ENCODE measurements at places on chromosomes 13 and 19.

GRCh38 chr13:95745289-95745688 is 68.3 kb downstream of the DNAJC3 start:
- DNase-seq, result no peak

DNA sequence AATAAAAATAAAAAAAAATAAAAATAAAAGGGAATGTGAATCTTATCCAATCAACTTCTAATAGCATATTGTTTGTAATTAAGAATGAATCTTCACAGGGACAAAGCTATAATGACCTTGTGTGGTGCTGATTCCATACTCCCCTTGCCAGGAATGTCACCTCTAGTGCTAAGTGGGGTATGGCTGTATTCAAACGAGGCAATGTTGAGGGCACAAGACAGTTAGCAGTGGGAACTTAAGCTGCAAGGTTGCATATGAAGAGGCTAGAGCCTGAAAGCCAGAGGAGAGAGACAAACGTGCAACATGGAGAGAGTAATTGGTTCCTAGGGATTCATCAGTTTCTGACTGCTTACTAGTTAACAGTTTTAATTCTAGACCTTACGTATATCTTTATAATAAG is 43.9 kb upstream of the CSNK1A1L start:
- no peak for DNase-seq

- no peak for DNase-seq
Measured at GRCh38 chr19:7751157-7751783, 3.9 kb upstream of the CD209 start.

- no peak for DNase-seq
Measured at GRCh38 chr19:46463516-46463915, 7.8 kb downstream of the PNMA8A start.

DNA sequence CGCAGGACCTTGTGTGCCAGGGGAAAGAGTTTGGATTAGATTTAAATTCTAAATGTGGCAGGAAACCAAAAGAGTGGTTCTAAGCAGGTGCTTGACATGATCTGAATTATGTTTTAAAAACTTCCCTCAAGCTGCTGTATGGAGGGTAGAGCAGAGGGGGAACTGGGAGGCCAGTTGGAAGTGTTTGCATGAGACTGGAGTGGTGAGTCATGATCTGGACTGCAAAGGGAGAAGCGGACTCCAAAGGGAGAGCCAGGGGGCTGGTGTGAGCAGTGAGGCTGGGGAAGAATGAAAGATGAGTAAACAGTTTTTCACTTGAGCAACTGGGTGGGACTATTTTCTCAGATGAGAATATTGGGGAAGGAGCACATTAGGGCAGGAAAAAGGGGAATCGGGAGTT is 206.1 kb downstream of the DNAJC15 start:
- DNase-seq, result no peak

DNA sequence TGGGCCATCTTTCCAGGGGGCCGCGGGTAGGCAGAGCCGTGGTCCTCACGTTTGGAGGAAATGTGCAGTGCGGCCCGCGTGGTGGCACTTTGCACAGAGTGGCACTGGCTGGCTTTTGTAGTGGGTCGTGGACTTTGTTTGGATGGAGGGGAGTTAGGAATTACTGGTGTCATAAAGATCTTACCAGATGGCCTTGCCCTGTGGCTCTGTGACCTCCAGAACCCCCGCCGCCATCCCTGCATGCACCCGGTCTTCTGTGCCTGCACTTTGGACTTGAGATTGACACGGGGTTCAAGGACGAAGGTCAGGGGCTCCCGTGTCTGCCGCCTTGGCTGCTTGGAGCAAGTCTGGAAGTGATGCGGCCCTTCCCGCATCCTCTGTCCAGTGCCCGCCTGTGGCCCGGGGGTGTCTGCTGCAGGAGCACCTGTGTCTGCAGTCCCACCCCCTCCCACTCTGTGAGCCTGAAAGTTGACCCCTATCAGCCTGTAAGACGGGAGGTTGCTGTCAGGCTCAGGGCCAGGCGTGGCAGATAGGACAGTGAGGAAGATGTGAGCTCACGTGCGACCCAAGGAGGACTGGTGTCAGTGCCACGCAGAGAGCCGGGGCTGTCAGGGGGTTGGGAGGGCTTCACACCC is 2.2 kb downstream of the GNA11 start:
- DNase-seq, result no peak

DNA sequence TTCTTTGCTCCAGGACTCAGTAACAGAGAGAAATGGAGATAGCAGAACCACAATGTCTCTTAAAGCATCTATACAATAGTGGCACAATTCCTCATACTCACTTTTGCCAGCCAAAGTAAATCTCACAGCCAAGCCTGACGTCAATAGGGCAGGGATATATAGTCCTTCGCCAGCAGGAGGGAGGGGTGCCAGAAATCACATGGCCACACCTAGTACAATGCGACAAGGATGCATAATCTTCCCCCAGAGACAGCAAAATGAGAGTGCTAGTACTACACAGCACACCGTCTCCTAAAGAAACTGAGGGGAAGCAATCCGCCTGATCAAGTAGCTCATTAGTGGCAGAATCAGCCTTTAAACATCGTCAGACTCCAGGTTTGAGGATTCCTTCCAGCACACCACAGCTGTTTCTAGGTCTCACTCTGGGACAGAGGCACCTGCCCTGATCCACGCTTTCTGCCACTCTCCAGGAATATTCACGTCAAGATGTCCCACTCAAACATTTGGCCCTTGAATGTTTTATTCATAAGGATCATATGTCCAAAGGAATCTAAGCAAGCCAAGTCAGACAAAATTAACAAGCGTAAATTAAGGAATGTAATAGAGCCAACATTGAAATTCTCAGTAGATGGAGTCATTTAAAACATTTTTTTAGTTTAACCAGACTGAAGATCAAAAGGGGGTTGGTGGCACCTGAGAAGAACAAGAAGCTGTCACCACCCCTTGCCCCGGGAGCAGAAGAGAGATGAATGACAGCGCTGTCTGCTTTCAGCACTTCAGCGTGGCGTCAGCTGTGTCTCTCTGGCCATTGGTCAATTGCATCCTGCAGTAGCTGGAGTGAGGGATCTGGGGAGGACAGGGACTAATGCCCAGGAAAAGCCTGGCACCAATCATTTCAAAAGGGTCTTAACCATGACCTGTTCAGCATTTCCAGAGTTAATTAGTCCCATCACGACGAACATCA is 63.5 kb upstream of the SERP2 start:
- peak; percentile 24 for DNase-seq

DNA sequence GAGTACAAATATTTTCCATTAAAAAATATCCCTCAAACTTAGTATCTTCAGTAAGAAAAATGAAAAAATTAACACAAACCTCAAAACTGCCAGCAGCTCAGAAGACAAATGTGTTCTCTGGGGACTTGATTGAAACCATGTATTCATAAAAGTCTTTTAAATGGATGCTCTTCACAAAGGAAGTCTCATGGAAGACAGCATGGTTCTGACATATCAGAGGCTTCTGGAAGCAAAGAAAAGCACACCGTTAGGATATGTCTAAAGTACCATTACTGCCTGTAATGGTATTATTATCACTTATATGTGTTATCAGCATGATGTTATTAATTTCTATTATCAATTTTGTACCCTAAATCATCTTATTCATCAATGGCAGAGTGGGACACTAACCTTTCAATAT is 302.8 kb downstream of the ENOX1 start:
- no peak for DNase-seq

- no peak for DNase-seq
Measured at GRCh38 chr13:22161871-22162270, 491.0 kb downstream of the FGF9 start.

DNA sequence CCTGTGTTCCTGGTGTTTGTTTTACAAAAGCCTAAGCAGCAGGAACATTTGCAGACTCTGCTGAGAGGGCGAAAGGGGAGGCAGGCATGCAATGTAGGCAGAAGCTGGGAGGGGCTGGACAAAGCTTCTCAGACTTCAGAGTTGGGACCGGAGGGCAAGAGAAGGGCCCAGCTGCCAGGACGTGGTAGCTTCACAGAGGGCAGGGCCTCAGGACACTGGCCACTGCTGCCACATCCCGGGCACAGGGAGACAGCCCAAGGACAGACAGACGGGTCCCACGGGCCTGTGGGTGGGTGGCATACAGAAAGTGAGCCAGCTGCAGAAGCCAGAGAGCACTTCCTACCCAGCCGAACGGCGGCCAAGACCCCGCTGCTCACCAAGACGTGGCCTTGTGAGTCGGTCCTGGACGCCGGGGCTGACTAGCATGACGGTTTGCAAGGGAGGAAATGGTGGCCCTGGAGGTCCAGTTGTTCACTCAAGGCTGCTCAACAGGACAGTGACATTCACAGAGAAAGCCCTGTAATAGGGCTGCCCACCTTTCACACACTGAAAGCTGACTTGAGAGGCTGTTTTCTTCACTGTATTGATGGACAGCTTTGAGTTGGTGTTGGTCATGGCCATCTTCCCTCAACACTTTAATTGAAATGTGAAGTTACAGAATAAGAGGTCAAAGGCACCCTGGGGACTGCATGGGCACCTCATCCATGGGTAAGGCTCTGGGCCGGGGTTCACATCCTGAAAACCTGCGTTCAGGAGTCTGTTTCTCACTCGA is 23.7 kb upstream of the TFDP1 start:
- DNase-seq, result no peak

GRCh38 chr13:86402500-86402899 is 603.3 kb upstream of the SLITRK6 start:
- DNase-seq, result no peak

DNA sequence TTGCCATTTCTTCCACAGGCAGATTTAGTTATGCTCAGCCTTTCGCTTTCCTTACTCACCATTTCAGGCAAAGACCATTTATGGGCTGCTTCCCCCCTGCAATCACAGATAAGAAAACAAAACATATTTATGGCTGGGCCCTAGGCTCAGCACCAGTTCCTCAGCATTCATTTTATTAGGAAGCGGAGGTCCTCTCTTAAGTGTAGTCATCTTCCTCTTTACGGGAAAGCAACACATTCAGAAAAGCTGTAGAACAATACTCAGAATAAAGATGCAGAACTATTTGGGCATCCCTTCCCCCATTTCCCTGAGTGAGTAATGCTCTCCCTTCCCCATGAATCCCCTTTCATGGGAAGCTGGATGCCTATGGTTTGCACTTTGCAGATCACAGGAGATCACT is 27.9 kb downstream of the FLT1 start:
- no peak for DNase-seq

- no peak for DNase-seq
Measured at GRCh38 chr13:114248011-114248410, 13.3 kb downstream of the CDC16 start.

DNA sequence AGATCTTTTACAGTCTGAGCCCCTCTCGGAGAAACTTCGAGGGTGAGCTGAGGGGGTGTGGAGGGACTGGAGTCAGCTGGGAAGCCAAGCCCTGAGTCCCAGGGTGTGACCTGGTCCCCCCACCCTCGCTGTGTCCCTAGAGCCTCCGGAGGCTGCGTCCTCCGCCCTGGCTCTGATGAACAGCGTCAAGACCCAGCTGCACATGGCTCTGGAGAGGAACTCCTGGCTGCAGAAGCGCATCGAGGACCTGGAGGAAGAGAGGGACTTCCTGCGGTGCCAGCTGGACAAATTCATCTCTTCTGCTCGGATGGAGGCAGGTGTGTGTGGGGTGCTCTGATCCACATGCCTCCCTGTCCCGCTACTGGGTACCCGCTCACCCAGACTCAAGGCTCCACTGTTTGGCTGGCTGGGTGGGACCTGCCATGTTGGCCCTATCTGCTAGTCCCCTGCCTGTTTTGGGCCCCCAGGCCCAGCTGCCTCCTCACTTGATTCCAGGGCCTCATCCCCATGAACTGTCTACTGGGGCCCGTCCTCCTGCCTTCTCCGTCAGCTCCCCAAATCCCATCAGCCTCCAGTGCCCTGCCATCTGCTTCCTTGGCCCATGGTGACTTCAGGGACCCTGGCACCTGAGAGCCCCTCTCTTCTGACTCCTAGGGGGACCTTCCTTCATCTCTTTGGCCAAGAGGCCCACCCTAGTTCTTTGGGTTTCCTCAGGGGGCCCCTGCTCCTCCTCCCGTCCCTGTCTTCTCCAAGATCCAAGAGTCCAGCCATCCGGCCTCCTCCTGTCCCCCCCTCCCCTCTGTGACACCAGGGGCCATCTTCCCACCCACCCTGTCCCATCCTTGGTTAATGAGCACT is 1.5 kb downstream of the CCDC106 start:
- no peak for DNase-seq

DNA sequence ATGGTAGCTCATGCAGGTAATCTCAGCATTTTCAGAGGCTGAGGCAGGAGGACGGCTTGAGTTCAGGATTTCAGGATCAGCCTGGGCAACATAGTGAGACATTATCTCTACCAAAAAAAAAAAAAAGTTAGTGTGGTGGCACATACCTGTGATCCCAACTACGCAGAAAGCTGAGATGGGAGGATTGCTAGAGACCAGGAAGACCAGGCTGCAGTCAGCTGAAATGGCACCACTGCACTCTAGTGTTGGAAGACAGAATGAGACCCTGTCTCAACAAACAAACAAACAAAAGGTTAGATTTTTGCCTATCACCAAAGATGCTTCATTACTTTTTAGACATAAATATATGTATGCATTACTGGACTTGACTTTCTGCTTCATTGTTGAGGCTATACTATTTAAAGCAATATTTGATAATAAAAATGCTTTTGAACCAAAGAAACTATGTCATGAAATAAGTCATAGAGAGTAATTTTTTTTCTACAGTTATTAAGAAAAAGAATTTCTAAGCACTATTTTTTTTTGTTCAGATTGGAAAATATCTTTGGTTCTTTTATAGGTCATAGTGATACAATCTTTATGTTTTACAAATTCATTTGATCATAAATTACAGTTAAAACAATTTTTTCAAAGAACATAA is 1180.1 kb upstream of the ATXN8OS start:
- DNase-seq, result no peak

DNA sequence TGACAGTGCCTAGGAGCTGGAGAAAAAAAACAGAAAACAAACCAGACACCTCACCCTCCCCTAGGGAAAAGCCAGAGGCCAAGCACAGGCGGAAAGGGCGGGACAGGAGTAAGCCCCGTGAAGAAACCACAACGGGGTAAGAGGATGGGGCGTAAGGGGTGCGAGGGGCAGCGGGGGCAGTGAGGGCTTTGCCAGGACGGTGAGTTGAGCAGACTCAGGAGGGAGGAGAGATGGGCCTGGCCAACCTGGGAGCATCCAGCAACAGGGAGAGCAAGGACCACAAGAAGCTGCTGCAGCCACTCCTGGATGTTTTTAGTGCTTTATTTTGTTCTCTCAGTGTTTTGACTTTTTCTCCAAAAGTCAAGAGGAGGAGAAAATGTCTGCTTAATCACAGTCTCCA is 114.1 kb upstream of the SOX1 start:
- no peak for DNase-seq

DNA sequence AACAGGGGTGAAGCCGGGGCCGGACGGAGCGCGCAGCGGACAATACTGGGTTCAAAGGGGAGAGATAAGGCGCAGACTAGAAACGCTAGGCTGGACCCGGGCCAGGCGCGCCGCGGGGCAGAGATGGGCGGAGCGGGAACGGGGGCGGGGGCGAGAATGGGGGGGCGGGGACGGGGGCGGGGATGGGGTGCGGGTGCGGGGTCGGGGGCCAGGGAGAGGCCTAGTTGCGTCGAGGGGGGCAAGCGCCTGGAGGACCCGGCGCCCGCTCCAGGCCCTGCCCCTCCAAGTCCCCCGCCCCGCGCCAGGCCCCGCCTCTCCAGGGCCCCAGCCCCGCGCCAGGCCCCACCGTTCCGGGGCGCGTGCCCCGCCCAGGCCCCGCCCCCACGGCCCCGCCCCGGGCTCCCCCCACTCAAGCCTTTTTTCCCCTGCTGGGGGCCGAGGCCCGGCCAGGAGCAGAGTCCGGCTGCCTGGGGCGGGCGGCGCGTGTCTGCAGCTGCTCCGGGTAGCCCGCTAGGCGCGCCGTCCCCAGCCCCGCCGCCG is at the start of gene CERS4:
CERS4 (plus strand) TSS at position 449 of the 540 bp plus-strand sequence. CDS start 41,707 bp downstream, outside the sequence.
- DNase-seq, result peak; percentile 33
